Activated CD8-positive, alpha-beta memory T cell treated with anti-CD3 and anti-CD28 coated beads, Interleukin-2, amount 10 ng/mL, durations not matched to agents 7 days and 5 days (primary cell): ENCODE measurements at places on chromosomes 2 and 18. TPM values are rescaled to one million over a fixed set of nuclear protein-coding genes. Genes with fewer than 3 reads are reported as not detected.

DNA sequence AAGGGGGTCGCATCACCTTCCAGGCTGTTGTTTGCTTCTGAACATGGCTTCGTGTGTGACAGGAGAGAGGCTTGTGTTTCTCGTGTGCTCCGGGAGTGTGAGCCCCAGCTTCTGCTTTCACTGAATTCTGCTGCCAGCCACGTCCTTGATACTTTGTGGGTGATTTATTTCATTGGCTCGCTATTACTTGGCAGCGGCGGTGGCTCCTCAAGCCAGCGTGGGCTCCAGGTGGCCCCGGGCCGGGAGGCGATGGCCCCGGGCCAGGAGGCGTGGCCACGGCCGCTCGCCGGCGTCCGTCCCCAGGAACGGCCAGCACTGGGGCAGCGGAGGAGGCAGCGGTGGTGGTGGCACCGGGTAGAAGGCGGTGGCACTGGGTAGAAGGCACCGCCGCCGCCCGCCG is 63.1 kb downstream of the NAPG start:
- H3K27me3 ChIP-seq: peaks cover 2% of the 10 kb centered on the region
- no peak overlapping the region for H3K4me3 ChIP-seq
- no peak overlapping the region for H3K27ac ChIP-seq
- H3K36me3 ChIP-seq: no peaks in the 10 kb centered on the region
- H3K4me1 ChIP-seq: peaks cover 2% of the 10 kb centered on the region

DNA sequence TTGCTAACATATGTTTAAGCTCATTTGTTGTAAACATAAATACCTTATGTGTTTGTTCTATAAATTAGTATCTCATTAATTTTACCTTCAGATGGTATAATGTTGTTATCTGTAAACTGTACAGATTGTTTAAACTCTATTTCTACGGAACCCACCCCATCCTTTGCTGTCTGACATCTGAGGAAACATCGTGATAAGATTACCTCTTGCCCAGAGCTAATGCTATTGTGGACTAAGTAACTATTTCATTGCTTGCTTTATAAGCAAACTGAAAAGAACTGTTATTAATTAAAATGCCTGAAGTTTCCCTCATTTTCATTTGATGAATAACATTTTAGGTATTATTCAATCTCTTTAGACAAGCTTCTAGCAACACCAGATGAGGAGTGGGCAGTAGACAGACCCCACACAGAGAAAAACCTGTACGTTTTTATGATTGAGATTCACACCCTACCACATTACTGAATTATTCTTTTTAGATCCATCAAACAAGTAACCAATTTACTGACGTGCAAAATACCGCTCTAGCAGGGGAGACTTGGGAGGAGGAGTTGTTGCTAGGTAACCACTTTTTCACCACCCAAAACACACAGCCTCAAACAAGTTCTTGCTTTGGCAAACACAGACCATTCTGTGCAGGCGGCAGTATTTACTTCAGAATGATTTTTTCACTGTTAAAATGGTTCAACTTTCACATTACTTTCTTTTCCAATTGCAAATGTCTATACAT is 1.9 kb upstream of the SYT4 start:
- H3K27ac ChIP-seq: no peak overlapping the region
- no peaks in the 10 kb centered on the region for H3K4me1 ChIP-seq
- DNase-seq: no peak
- H3K36me3 ChIP-seq: no peaks in the 10 kb centered on the region
- H3K27me3 ChIP-seq: peaks cover 13% of the 10 kb centered on the region

Gene SYT4
- not detected for total RNA-seq

- no peak overlapping the region for H3K27ac ChIP-seq
- H3K27me3 ChIP-seq: peaks cover 59% of the 10 kb centered on the region
- no peak overlapping the region for H3K4me3 ChIP-seq
- H3K4me1 ChIP-seq: peaks cover 15% of the 10 kb centered on the region
Observed at GRCh38 chr18:50301074-50301473, 13.6 kb upstream of the CXXC1 start.

GRCh38 chr2:42961385-42961811 is 169.0 kb upstream of the HAAO start:
- H3K27me3 ChIP-seq: peaks cover 14% of the 10 kb centered on the region
- H3K4me3 ChIP-seq: no peak overlapping the region
- no peak overlapping the region for H3K27ac ChIP-seq

DNA sequence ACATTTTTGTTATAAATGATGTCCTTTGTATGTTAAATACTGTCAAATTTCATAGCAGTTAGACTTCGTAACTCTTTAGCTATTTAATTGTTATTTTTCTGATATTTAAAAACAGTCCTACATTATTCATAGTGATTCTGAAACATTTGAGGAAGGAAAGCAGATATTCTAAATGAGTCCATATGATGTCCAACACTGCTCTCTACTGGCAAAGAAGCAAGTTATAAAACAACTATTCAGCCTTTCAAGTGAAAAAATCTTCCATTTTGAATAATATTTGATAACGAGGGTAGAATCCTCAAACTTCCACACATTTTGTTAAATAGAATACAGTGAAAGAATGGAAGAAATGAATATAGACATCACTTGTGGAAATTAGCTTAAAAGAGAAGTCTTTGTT is 220.8 kb downstream of the GULP1 start:
- H3K36me3 ChIP-seq: no peaks in the 10 kb centered on the region
- no peak overlapping the region for H3K27ac ChIP-seq
- no peak overlapping the region for H3K4me3 ChIP-seq
- no peaks in the 10 kb centered on the region for H3K27me3 ChIP-seq

GRCh38 chr2:47208852-47209606 is 53.9 kb upstream of the STPG4 start:
- no peak overlapping the region for H3K27ac ChIP-seq
- H3K4me3 ChIP-seq: no peak overlapping the region
- H3K27me3 ChIP-seq: peaks cover 32% of the 10 kb centered on the region
- H3K36me3 ChIP-seq: no peaks in the 10 kb centered on the region
- no peak for DNase-seq

- peaks cover 9% of the 10 kb centered on the region for H3K36me3 ChIP-seq
- no peak overlapping the region for H3K27ac ChIP-seq
- no peak for DNase-seq
Observed at GRCh38 chr2:172623249-172623965, 67.5 kb downstream of the PDK1 start.

Gene INHBB
- not detected for total RNA-seq

Gene CDH20
- not detected for total RNA-seq

Gene MYL12B
- 322 TPM for total RNA-seq

GRCh38 chr2:240963868-240964703 is 34.3 kb upstream of the SNED1 start:
- no peaks in the 10 kb centered on the region for H3K4me1 ChIP-seq
- H3K4me3 ChIP-seq: no peak overlapping the region
- peak; percentile 36 for DNase-seq
- no peaks in the 10 kb centered on the region for H3K36me3 ChIP-seq
- no peaks in the 10 kb centered on the region for H3K27me3 ChIP-seq

Gene METTL5
- total RNA-seq: 62.7 TPM

DNA sequence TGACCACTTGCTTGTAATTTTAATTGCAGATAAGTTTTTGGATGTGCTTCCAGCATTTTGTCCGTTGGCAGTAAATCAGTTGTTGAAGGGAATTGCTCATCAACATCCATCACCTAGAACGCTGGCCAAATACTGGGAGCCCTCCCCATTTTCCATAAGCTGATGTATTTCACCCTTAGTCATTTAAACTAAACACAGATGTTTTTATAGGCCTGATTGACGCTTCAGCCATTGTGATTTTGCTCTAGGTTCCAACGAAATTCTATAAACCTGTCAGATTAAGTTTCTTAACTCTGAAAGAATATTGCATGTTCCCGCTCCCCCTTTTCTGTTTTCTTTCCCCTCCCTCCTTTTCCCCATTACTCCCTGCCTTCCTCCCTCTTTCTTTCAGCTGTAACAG is 1.0 kb upstream of the RPRM start:
- DNase-seq: no peak
- H3K4me1 ChIP-seq: peaks cover 10% of the 10 kb centered on the region
- H3K36me3 ChIP-seq: no peaks in the 10 kb centered on the region
- H3K27ac ChIP-seq: no peak overlapping the region

- peaks cover 7% of the 10 kb centered on the region for H3K36me3 ChIP-seq
- no peaks in the 10 kb centered on the region for H3K27me3 ChIP-seq
- H3K27ac ChIP-seq: peak overlapping the region; percentile 75
- no peak for DNase-seq
- peak overlapping the region; percentile 35 for H3K4me3 ChIP-seq
Observed at GRCh38 chr2:84894758-84895520, 10.5 kb upstream of the TMSB10 start.

- no peak for DNase-seq
- no peak overlapping the region for H3K4me3 ChIP-seq
- H3K4me1 ChIP-seq: no peaks in the 10 kb centered on the region
- H3K36me3 ChIP-seq: no peaks in the 10 kb centered on the region
- H3K27ac ChIP-seq: no peak overlapping the region
- H3K27me3 ChIP-seq: no peaks in the 10 kb centered on the region
Observed at GRCh38 chr2:59938181-59938580, 615.3 kb downstream of the BCL11A start.

Gene CFAP65
- total RNA-seq: not detected
